ENCODE measurements at places on chromosomes 2 and 18.

DNA sequence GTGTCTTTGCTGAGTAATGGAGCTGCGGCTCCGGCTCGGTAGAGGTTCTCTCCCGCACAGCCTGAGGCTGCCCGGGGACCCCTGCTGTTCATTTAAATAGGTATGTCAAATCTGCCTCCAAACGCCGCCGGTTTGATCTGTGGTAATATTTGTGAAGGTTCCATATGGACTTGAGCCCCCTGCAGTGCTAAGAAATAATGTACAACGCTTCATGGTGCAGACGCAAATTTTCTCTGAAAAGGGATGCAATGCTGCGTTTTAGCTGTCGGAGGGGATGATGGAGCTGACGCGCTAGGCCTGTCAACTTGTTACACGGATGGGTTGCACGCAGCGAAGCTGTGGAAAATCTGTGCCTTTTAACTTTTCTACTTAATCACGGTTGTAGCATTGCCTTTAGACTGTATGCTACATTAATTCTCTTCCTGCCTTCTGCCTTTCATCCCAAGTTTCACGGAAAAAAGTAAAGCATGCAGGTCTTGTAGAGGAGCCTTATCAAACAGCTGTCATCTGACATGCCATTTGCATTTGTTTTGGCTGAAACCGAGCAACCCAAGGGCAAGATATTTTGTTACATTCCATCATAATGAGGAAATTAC is 43.2 kb downstream of the MRPS9 start:
- DNase-seq: no peak

DNA sequence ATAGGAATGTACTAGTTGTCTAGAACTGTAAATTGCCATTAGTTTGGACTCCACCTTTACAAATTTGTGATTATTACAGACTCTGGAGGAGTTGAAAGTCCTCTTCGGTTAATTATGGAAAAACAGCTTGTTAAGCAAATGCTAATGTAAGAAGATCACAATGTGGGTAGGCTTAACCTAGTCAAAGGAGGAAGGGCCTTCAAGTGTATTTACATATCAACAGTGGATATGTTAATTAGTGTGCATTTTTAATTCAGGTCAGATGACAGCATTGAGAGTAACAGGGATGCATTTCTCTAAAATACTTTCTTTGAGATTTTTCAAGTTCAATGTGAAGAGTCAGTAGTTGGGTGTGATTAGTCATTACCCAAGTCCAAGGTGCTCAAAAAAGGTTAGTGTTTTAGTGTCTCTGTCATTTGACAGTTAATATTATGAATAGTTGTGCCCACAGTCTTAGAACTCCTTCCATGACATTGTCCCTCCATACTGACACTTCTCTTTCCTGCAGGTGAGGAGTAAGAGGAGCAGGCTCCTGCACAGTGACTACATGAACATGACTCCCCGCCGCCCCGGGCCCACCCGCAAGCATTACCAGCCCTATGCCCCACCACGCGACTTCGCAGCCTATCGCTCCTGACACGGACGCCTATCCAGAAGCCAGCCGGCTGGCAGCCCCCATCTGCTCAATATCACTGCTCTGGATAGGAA is 28.0 kb downstream of the CD28 start:
- DNase-seq: no peak

DNA sequence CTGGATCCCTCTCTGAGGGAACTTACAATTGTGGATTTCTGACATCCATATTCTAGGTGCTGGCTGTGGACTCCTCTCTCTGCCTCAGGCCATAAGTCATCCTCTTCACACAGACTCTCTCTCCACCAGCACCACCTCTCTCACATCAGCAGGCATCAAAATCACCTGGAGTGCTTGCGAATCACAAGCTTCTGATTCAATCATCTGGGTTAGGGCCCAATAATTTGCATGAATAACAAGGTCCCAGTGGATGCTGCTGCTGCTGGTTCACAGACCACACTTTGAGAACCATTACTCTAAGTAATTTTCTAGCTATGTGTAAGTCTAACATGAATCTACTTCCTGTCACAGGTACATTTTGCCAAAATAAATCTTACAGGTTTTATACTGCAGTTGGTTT is 214.9 kb downstream of the DSEL start:
- no peak for DNase-seq

DNA sequence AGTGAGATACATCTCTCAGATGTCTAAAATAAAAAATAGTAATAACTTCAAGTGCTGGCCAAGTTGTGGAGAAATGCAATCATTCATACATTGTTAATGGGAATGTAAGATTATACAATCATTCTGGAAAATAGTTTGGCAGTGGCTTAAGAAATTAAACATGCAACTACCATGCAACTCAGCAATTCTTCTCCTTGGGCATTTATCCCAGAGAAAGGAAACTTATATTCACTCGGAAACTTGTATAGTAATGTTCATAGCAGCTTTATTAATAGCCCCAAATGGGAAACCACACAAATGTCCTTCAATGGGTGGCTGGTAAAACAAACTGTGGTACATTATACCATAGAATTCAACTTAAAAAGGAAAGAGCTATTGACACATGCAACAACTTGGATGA is 274.0 kb upstream of the SPRED2 start:
- DNase-seq: no peak

- DNase-seq: no peak
Measured at GRCh38 chr2:2101924-2102323, 229.2 kb downstream of the MYT1L start.

GRCh38 chr2:61210332-61210981 is 48.5 kb downstream of the C2orf74 start:
- no peak for DNase-seq

GRCh38 chr2:126482582-126483464 is 173.1 kb upstream of the GYPC start:
- no peak for DNase-seq

GRCh38 chr2:65729246-65729645 is 296.8 kb upstream of the SPRED2 start:
- DNase-seq: no peak

- no peak for DNase-seq
Measured at GRCh38 chr2:60416221-60417008, 137.0 kb downstream of the BCL11A start.
